Uterus (tissue), 4 donors: ENCODE measurements at places on chromosomes 1 and 21. TPM values are rescaled to one million over a fixed set of nuclear protein-coding genes. Genes with fewer than 3 reads are reported as not detected.
A peak's percentile ranks its signal among the peaks of the same experiment; 100 is the strongest.

DNA sequence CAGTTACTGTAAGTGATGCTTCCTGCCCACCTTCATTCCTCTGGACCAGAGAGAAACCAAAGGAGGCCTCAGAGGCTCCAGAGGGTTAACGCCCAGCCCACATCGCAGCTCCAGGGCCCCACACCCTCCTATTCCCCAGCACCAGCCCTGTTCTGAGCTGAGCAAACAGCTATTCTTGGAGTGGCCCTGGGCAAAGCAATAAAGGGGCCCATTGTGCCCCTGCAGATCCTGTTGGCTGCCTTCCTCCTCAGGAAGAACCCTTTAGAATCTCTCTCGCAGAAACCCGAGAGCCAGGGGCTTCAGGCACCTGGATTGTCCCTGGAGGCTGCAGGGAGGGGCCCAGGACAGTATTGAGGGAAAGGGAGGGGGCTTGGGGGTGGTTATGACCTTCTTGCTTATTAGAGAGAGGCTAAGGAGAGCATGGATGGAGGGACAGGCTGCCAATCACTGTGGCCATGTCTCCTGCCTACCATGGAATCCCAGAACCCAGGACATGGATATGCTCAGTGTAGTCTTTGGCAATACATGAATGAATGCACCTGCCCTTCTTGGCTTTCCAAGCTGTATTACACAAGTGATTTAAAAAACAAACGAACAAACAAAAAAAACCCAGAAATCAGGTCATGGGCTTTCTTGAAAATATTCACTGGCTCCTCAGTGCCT, 9.2 kb downstream of the PADI2 start:
- DNase-seq: no peak

DNA sequence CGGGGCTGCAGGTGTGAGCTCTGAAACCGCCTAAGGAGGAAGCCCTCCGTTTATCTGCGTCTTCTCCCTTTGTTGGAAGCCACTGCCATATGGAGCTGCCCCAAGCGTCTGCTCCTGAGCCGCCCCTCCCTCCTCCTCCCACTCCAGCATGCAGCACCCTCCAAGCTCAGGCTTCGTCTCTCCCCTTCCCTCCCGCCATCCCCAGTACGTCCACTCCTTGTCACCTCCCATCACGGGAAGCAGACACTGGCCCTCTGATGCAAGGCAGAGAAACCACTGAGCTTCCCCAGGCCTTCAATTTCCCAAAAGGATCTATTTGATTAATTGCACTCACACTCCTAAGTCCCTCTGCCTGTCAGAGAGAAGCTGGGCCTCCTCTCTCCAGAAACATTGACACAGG, 52.5 kb downstream of the NFASC start:
- DNase-seq: no peak

GRCh38 chr1:234975122-234975940, 153.3 kb downstream of the TOMM20 start:
- DNase-seq: peak; percentile 13

DNA sequence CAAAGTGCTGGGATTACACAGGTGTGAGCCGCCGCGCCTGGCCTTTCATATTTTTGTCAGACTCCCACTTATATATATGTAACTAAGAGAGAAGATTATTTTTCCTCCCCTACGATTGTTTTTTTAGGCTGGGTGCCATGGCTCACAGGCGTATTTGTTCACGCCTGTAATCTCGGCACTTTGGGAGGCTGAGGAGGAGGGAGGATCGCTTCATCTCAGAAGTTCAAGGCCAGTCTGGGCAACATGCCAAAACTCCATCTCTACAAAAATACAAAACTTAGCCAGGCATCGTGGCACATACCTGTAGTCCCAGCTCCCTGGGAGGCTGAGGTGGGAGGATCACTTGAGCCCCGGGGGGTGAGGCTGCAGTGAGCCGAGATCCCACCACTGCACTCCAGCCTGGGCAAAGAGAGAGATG, 23.9 kb upstream of the ITLN2 start:
- DNase-seq: no peak

DNA sequence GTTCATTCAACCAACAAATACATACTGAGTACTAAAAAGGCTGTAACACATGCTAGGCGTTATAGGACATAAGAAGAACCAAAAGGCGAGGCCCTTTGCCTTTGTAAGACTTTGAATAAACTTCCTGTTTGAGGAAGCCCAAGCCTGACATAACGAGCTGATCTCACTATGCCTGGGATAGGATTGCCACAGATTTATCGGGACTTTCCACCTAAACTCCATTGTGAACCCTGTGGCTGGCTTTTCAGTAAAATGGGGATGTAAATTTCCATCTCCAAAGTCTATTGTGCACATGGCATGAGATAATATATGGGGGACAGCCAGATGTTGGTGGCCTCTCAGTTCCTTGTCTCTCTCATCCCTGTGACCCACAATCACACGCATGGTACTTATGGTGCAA, 41.9 kb downstream of the LMO4 start:
- no peak for DNase-seq

USF1 gene
- 21.8 TPM for total RNA-seq

BLACAT1 gene
- not detected for total RNA-seq

KIF14 gene
- under 0.01 TPM for total RNA-seq
